ENCODE measurements at places on chromosomes 4 and X. TPM values are rescaled to one million over a fixed set of nuclear protein-coding genes. Genes with fewer than 3 reads are reported as not detected.
A peak's percentile ranks its signal among the peaks of the same experiment; 100 is the strongest.

The VCX gene
- not detected for total RNA-seq

DNA sequence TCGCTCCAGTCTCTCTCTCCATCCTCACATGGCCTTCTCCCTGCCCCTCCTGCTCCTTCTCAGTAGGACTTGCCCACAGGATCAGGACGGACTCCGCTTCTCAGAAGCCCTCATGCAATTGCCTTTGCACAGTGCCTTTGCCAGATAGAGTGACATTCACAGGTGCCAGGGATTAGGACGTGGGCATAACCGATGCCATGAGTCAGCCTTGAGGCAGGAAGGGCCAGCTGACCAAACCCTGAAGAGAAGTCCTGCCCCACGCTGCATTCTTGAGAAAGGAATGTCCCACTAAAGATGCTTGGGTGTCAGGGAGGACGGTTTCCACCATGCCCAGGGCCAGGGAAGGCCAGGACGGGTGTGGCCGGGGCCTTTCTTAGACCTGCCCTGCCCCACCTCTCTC lies 6.6 kb upstream of the GRPEL1 start:
- DNase-seq = no peak

DNA sequence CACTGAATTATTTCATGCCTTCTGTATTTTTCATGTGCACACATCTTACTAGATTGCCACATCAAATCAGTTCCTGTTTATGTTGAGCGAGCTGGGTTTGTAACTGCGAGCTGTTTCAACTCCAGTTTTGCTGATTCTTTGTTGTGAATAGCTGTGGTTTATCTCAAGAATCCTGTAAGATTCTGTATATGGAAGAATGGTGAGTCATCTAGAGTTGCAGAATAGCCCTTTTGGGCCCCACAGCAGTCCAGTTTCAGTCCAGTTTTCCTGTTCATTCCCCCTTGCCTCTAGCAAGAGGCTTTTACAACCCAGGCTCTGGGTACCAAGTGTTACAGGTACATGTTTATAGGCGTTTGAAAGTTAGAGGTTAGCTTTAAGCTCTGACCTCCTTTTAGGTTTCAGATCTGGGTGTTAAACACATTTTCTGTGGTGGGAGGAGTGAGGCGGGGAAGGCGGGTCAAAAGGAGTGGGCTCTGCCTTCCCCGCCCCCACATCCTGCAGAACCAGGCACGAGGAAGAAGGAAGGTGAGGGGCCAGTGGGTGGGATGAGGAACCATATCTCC lies 32.7 kb downstream of the TBC1D14 start:
- DNase-seq = peak; percentile 71

GRCh38 chr4:74104145-74104544 lies 5.2 kb upstream of the CXCL2 start:
- DNase-seq = no peak

DNA sequence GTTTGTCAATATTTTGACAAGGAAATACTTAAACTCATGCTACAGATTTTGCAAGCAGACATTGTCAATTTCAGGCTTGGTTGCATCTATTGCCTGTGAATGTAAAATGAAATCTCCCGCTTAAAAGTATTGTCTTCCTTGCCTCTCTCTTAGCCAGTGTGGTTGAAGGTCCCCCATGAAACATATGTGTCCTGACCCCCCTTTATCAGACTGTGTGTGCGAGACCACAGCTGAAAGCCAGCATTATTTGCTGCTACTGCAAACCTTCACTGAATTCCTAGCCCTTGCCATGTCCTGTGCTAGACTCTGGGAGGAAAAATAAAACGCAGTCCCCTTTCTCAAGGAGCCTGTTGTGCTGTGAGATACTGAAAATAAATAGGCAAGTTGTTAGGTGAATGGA lies 16.6 kb upstream of the CLNK start:
- no peak for DNase-seq

Measured in natural killer cell (primary cell).